H4 (cell line): ENCODE measurements at places on chromosomes 12 and 14. TPM values are rescaled to one million over a fixed set of nuclear protein-coding genes. Genes with fewer than 3 reads are reported as not detected.

TBK1 gene
- 23.7 and 28.0 TPM in 2 replicates for total RNA-seq

- DNase-seq = no peak
Observed at GRCh38 chr12:116735951-116736599, 1.8 kb downstream of the SPRING1 start.

DNA sequence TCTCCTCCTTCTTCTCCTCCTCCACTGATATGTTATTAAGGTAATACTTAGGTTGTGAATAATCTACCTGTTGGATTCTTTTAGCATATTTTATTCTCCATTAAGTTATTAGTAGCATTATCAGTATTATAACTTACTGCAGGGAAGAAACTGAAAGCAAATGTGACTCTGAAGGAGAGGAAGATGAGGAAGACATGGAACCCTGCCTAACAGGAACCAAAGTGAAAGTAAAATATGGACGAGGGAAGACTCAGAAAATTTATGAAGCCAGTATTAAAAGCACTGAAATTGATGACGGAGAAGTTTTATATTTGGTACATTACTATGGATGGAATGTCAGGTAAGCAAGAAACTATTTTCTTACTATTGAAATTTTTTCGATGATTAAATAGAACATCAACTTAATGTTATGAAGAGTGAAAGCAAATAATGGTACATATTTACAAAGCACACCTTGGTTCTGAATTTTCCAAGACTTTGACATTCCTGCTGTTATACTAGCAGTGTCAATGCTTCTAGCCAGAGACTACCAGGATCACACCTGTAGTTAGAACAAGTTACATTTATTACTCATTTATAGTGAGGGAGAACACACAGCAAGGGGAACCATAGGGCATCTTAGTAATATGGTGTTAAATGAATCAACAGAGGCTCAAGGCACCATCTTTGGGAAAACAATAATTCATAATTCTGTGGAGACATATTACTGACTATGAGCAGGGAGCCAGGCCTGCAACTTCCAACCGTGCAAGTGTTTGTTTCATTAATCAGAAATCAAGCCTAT is 42.0 kb upstream of the TOMM20L start:
- no peak for DNase-seq

DNA sequence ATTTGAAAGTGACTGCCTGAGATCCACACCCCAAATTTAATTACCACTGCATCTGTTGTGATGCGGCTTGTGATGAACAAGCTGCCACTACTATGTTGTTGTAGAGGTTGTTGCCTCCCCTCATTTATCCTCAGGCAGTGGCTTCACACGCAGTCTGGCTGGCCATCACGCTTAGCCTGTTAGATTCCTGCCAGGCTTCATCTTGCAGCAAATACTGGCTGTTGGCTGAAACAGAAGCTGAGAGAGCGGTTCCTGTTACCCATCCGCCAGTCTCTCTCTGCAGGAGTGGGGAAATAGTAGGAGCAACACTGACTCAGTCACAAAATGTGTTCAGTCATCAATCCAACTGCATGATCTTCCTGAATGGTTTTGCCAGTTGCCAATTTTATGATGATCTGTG is 934.4 kb downstream of the FLRT2 start:
- no peak for DNase-seq

GRCh38 chr14:25677111-25677510 is 627.2 kb upstream of the STXBP6 start:
- no peak for DNase-seq

- DNase-seq = peak; percentile 26
Observed at GRCh38 chr14:95741038-95741490, 27.1 kb upstream of the TCL1A start.

DNA sequence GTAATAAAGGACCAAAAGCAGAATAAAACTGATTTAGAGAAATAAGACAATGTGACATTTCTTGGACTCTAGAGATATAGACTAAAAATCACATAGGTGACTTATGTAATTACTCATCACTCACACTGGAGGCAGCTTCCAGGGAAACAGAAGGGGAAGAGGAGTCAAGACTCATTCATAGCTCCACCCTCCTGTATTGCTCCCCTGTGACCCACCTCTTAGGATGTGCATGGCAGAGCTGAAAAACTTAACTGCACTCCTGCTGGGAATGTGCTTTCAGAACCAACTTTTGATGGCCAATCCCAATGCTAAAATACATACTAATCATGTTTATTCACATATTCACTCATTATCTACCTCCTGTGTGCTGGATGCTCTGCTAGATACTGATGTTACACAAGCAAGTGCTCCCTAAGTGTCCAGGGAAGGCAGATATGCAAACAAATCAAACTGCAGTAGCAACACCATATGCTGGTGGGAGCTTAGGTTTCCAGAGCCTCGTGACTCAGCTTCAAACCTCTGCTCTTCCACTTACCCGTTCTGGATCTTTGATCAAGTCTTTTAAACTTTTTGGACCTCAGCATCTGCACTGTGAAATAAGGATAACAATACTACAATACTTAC is 316.1 kb downstream of the GALC start:
- DNase-seq = no peak

- peak; percentile 10 for DNase-seq
Observed at GRCh38 chr12:27732281-27732680, 21.6 kb downstream of the MRPS35 start.

DNA sequence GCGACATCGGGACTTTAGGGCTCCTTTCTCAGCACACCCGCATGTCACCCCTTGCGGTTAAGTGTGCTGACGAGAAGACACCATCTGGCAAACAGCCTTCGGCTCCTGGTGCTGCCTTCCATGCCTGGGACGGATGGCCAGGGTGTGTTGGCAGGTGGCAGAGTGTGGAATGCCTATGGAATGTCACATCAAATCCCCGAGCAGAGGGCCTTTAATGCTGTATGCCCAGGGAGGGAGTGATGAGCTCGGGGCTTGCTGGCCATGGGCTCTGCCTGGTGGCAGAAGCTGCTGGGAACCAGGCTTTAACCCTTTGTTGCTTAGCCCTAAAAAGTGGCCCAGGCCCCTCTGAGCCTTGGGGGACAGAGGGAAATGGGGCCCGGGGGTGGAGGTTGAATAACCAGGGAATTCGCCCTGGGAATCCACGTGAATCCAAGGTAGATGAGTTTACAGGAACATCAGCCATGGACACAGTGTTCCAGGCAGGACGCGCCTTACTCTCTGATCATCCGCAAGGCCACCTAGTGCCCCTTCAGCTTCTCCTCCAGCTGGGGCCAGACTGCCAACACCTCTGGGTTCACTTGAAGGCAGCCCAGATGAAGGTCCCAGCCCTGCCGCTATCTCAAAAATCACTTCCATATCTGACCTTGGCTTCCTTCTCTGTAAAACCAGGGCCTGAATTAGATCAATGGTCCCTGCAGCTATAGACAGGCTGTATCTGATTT is 17.4 kb downstream of the FAM181A start:
- DNase-seq = no peak

GRCh38 chr12:42575717-42576116 is 13.8 kb downstream of the PRICKLE1 start:
- DNase-seq = no peak

LMNTD1 gene
- not detected in 2 replicates for total RNA-seq

MED13L gene
- 19.7 and 21.7 TPM in 2 replicates for total RNA-seq

DNA sequence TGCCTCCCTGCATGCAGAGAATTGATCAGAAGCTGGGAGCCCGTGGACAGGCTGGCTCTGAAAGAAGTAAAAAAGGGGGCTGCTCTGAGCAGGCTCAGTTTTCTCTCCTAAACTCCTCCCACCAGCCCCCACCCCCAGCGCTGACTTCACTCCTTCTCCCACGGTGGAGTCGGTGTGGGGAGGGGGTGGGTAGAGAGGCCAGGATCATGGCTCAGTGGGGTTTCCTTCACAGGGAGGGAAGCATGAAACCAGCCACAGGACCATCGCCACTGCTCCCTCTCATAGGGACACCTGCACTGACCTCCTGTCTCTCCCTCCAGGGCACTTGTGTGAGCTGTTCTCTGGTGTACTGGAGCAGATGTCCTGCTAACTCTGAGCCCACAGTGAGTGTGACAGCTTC is 78.9 kb downstream of the STAB2 start:
- no peak for DNase-seq

DNA sequence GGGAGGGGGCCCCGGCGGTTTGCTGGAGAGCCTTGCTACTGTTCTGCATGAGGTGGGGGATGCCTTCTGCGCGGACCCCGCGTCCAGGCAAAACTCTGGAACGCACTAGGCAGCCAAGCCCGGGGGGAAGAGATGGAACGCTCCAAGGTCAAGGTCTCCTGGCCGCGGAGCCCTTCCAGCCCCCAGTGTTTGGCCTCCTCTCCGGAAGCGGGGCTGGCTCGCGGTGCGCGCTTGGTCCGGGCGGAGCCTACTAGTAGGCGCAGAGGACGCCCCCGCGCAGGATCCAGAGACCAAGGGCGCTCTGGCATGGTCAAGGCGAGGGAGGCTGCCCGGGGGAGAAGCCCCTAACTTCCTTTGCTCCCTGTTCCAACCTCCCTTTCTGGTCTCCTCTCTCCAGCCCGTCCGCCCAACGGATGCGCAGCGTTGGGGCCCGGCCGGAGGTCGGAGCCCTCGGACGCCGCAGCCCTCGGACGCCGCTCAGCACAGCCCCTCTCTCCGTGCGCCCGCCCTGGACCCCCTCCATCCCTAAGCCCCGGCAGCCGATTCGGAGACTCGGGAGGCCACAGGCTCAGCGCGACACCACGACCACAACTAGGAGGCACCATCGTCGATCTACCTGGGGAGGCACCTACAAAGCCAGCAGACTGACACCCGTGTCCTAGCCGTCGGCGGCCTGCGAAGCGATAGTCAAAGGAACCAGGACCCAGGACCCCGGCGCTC is 669 bp upstream of the KCNK13 start:
- no peak for DNase-seq

- no peak for DNase-seq
Observed at GRCh38 chr14:32006263-32007110, 70.6 kb upstream of the ARHGAP5 start.

FAM90A1 gene
- total RNA-seq = not detected in 2 replicates

PIK3C2G gene
- total RNA-seq = not detected in 2 replicates

DNA sequence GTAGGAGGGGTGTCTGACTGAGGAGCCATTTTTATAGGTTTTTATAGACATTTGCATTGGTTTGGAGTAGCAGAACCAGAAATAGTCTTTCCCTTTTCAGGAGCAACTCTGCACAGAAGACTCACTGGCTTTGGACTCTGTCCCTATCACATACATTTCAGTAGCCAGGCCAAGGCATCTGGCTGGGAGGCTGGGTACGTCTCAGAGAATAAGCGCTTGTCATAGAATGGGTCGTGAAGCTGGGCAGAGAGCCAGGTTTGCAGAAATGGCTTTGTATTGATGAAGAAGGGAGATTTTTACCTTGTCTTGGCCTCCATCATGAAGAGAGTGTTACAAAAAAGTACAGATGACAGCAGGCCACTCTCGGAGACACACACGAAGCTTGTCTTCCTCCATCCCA is 98.6 kb downstream of the CACNA1C start:
- DNase-seq = no peak

- DNase-seq = no peak
Observed at GRCh38 chr12:87198181-87198580, 831.0 kb downstream of the C12orf50 start.

DNA sequence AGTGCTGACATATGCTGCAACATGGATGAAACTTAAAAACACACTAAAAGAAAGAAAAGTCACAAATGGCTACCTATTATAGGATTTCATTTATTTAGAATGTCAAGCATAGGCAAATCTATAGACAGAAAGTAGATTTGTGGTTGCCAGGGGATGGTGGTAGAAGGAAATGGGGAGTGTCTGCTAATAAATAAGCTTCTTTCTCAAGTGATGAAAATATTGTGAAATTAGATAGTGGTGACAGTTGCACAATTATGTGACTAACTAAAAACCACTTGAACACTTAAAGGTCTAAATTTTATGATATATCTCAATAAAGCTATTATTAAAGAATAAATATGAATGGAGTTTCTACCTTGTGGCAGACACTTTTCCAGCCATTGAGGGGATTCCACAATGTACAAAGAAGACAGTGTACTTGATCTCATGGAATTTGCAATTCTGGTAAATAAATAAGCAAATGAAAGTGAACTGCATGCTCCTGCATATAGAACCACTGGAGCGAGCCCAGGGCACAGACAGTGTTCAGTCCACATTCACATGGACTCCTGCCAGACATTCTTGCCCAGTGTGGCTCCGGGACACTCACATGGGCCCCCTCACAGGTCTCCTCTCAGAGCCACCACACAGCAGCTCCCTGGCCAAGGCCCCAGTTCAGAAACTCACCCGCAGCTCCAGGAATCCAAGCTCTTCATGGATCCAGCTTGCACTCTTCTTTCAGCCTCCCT is 107.1 kb upstream of the ARID2 start:
- DNase-seq = no peak

- no peak for DNase-seq
Observed at GRCh38 chr14:61503167-61503801, 181.9 kb downstream of the PRKCH start.

PMCH gene
- not detected in 2 replicates for total RNA-seq

SMOC1 gene
- 0.12 TPM in 1 of 2 replicates, not detected in the other for total RNA-seq

DNA sequence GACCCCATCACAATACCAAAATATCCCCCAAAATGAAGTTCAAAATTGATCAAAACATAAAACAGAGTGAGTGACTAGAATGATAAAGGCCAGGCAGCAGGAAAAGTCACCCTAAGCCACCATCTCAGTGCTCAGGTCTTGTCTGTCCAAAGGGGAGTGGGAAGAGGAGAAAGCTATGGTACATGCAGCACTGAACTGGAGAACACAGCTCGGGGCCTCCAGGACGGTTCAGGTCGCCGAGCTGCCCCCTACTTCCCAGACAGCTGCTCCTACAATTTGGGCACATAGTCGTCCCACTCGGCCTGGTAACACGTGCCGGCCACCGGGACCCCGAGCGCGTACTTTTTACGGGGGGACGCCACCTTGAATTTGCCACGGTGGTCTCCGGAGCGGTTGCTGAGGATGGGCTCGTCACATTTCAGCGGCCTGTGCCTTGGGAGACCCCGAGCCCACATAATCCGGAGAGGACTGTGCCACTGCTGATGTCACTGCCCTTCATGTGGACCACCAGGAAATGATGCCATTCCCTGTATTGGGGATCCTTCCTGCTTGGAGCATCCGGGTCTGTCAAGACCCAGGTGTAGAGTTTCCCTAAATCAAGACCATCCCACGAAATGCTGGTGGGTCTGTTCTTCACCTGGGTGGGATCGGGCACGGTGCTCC is 31.6 kb downstream of the AK7 start:
- DNase-seq = no peak

DNA sequence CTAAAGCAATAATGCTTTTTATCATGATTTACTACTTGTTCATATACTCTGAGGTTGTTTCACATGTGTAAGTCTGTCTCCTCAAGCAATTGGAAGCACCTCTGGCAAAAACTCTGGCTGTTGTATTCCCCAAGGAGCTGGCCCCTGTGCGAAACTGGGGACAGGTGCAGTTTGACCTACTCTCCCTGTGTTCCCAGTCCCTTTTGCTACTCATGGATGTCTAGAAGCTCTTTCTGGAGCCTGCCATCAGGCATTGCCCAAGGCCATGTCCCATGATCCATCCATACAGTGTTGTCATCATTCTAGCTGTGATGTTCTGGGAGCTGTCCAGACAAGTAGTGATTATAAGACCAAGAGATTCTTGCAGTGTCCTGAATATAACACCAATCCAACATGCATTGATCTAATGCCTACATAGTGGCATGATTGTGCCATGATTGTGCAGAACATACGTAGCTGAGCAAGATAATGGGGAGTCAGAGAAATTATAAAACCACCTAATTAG is 14.9 kb downstream of the AKAP6 start:
- no peak for DNase-seq

NINJ2 gene
- not detected in 2 replicates for total RNA-seq
